ENCODE measurements at places on chromosomes 5 and 9. TPM values are rescaled to one million over a fixed set of nuclear protein-coding genes. Genes with fewer than 3 reads are reported as not detected.

- DNase-seq: no peak
Observed at GRCh38 chr5:73419117-73419464, 29.5 kb downstream of the FOXD1 start.

GRCh38 chr9:137275588-137276472, 1.7 kb upstream of the TOR4A start:
- no peak for DNase-seq

- peak; percentile 51 for DNase-seq
Observed at GRCh38 chr9:117403403-117403811, 11.4 kb downstream of the ASTN2 start.

DNA sequence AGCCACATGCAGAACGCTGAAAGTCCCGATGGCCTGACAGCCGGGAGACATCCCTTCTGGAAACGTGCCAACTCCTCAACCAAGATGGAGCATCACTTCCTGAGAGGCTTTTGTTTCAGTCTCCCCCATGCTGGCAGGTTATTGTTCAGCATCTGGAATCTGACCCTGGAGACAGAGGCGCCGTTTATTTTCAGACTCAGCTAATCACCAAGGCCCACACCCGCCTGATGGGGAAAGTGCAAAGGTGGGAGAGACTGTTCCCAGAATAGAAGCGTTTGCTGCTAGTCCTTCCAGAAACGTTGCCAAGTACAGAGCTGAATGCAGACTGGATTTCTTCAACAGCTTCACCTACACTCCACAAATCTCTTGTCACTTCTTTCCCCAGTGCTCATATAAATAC, 41.8 kb upstream of the S1PR3 start:
- DNase-seq: no peak

SH2D3C gene
- total RNA-seq: 4.6 TPM

GRCh38 chr5:73143716-73144115, 23.3 kb downstream of the TMEM171 start:
- DNase-seq: no peak

DDX46 gene
- total RNA-seq: 18.1 TPM

DNA sequence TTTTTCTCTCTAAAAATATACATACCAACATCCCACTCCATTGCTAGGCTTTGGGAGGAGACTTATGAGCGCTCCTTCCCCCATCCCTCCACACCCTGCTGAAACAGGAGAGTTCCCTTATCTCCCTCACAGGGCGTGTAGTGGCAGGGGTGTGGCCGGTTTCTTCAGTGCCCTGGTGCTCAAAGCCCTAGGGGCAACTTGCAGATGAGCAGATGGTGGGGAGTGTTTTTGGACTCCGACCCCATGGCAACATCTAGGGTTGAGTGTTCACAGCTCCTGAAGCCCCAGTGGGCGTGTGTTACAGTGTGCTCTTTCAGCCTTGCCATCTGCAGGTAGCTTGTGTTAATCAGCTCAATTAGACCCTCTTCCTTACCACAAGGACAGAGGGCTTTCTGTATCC, 409.5 kb downstream of the MAT2B start:
- no peak for DNase-seq

- DNase-seq: no peak
Observed at GRCh38 chr5:127867022-127867783, 164.0 kb downstream of the CCDC192 start.

DNA sequence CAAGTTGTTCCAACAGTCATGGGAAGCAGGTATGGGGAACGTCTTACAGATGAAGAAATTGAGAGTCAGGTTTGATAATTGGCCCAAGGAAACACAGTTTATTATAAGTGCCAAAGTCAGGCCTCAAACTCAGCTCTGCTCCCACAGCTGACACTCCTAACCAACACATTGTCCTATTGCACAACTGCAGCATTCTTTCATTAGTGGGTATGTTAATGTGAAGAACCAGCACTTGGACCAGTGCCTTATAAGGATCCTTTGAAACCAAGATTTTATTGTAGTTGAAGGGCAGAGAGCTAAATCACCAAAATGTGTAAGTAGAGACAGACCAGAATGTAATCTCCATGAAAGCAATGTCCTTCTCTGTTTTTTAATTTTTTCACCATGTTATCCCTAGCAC, 56.1 kb downstream of the GRIA1 start:
- no peak for DNase-seq

All from G401 (cell line).